Stimulated activated CD4-positive, alpha-beta T cell treated with anti-CD3 and anti-CD28 coated beads, TNF-alpha, amount 100 ng/mL, for 1 hour (primary cell): ENCODE measurements at places on chromosomes 5 and 9.

DNA sequence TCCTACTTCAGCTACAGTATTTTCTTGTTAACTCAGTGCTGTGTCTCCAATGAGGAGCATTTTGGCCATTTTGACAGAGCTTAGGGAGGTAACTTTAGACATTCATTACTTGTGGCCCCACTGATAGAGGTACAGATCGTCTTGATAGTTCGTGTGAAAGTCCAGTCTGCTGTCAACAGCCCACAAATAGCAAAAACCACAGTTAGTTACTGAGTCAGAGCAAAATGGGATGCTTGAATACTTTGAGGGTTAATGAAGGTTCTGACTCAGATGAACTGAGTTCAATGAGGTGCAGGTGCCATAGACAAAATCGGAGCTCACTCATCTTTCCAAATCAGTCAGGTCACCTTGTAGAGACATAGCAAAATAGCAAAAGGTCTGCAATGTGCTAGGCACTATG lies 163.1 kb upstream of the TLE4 start:
- no peak for DNase-seq

GRCh38 chr9:128969491-128969890 lies 22.0 kb downstream of the NUP188 start:
- DNase-seq, result no peak

GRCh38 chr9:93306081-93306480 lies 122.1 kb downstream of the WNK2 start:
- DNase-seq, result no peak

GRCh38 chr5:90530736-90531487 lies 1.5 kb upstream of the LYSMD3 start:
- no peak for DNase-seq

DNA sequence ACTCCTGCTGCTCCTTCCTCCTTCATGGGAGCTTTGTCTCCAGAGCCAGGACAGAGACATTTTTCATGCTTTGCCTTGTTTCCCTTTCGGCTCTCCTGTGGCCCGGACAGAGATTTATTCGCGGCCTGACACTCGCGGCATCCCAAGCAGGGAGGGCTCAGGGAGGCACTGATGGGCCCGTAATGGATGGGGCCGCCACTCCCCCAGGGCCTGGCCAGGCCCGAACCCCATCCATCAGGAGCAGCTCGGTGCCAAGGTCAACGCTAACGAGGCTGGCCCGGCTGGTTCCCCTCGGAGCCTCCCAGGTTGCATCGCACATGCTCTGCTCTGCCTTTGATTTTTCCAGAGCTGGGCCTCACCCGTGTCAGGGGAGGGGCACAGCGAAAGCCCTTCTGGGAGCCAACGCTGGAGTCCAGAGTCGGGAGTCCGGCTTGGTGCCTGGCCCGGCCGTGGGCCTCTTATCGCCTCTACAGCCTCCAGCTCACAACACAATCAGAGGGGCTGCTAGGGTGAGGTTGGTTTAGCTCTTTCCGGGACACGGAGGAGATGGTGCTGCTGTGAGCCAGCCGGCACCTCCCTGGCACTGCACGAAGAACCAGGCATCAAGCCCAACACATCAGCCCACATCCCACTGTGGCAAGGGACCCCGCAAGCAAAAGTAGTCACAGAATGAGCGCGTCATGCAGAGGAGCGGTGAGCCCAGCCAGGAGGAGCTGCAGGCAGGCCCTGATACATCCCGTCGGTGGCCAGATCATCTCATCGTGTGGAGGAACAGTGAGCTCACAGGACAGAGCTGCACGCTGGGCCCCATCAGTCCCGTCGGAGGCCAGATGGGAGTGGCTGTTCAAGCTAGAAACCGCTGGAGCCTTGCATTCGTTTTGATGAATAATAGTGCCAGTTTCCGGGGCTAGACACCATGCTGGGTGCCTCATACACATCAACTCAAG lies 72.2 kb upstream of the BARHL1 start:
- no peak for DNase-seq

- DNase-seq, result no peak
Measured at GRCh38 chr5:35856765-35857351, at the start of gene IL7R. Gene IL7R, plus strand, starts transcription at chr5:35856891. Its CDS starts 87 bp downstream, at chr5:35856978.

DNA sequence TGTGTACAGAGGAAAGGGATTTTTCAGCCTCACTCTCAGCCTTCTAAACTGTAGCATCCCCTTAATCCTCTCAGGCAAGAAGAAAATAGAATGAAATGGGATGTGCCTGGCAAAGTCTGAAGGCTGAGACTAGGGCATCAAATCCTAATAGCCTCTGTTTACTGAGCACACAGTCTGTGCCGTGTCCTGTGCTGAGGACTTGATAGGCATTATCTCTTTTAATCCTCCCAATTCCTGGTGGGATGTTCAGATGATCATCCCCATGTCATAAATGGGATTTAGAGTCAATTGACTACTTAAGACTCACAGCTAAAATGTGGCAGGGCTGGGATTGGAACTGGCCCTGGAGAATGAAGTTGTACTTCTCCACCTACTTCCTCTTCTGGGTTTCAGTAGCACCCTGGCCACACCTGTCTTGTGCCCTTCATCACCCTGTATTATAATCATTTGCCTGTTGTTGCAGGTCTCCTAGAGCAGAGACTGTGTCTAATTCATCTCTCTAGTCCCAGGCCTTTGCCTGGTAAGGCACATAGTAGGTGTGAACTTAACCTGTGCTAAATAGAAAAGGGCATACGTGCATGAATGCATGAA lies 81.0 kb downstream of the WWC1 start:
- no peak for DNase-seq

GRCh38 chr9:79667120-79667519 lies 95.4 kb downstream of the TLE4 start:
- no peak for DNase-seq

- DNase-seq, result no peak
Measured at GRCh38 chr9:74078647-74079046, 418.5 kb upstream of the RORB start.

DNA sequence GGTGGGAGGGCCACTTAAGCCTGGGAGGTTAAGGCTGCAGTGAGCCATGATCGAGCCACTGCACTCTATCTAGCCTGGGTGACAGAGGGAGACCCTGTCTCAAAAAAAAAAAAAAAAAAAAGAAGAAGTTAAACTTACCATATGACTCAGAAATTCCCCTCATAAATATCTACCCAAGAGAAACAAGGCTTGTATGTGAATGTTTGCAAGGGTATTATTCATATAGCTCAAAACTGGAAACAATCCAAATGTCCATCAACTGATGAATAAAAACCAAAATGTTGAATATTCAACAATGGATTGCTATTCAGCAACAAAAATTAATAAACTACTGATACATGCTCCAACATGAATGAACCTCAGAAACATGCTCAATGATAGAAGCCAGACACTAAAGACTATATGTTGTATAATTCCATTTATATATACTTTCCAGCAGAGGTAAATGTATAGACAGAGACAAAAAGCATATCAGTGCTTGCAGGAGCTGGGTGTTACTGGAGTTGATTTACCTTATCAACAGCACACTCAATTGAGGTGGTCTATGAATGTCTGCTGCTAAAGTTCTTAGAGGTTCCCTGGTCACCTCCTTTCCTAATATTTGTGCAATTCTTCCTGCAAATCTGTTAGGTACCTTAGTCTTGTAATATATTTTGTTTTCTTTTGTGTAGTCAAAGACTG lies 5.3 kb upstream of the SREK1 start:
- no peak for DNase-seq

DNA sequence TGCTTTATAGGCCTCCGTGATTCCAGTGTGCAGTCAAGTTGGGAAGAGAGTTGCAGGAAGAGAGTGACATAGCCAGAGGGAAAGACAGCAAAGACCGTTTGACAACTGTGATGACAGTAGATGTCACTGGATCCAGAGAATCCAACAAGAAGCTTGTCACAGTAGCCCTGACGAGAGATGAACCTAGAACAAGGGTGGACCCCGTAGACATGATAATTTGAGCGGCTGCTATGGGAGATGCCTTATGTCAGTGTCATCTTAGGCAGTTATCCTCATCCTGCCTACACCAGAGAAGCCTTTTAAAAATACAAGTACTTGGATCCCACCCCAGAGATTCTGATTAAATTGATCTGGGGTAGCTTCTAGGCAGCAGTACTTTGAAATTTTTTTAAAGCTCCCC lies 125.4 kb downstream of the AOPEP start:
- DNase-seq, result no peak

- DNase-seq, result no peak
Measured at GRCh38 chr5:135591277-135591676, 12.5 kb upstream of the CXCL14 start.

DNA sequence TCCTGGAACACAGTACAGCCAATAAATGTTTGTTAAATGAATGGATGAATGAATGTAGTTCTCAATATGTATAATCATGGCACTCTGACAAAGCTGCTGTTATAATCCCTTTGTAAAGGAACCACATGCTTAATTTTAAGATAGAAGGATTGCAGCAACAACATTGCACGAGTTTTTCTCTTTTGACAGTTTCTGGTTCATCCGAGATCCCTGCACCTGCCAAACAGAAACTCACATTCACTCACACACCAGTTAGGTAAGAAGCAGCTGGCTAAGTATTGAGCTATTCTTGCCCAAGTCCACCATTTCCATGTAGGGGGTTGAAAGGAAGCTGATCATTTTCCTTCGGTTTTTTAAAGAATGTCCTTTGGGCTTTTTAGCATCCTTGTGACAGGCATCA lies 133.7 kb upstream of the MAP1B start:
- DNase-seq, result no peak

DNA sequence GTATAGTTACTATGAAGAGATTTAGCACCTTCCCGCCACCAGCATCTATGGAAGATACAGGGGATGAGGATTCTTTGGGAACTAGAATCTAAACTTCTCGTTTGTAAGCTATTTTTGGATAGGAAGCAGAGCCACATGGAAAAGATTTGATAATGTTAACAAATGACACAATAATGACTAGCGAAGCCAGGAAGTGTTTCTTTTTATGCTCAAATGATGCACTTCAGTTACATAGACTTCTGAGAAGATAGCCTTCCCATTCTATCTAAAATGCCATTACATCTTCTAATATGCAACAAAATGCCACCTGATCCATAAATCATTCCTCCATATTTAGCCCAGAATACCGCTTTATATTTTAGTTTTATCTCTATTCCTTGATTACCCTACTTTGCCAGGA lies 17.0 kb upstream of the TNC start:
- DNase-seq, result no peak

GRCh38 chr9:122058709-122059108 lies 34.4 kb downstream of the TTLL11 start:
- DNase-seq, result no peak

DNA sequence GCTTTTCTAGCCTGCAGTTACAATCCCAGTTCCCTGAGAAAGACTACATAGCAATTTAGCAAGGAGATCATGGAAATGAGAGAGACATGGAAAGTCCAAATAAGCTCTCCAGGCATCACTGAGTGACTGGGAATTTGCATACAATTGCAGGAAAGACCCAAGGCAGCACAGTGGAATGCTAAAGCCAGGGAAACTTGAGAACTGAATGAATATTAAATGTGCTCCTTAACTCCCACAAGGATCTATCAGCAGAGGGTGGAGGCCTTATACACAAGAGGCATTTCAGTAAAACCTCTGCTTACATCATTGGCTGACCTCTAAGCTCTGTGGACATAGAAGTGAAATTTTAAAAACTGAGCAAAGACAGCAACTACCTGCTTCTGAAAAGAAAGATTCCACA lies 355.6 kb upstream of the DAB2 start:
- no peak for DNase-seq

DNA sequence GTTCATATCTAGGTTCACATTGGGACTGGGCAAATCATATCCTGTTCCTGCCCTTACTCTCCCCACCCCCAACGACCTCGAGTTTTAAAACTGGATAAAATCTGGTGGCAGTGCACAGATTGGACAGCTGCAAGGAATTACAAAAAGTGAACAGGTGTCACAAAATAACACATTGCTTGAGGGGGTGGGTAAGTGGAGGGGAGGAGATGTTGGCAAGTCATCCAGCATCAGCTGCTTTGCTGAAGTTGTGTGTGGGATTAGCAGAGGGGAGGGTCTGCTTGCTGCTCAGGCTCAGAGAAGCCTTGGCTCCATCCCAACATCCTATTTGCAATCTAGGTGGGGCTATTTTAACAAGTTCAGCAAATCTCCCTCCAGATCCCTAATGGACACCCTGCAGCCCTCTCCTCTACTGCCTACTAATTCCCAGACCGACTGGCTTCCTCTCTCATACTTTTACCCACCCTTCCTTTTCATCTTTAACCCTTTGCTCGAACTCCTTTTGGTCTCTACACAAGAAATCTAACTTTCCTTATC lies 39.8 kb upstream of the SLC24A2 start:
- no peak for DNase-seq

GRCh38 chr5:14449052-14449661 lies 132.4 kb upstream of the OTULINL start:
- DNase-seq, result no peak

GRCh38 chr9:17484906-17485305 lies 94.0 kb upstream of the SH3GL2 start:
- no peak for DNase-seq

GRCh38 chr5:173498286-173498685 lies 118.2 kb downstream of the BOD1 start:
- DNase-seq, result no peak

GRCh38 chr5:172878933-172879752 lies 45.1 kb downstream of the ERGIC1 start:
- no peak for DNase-seq

DNA sequence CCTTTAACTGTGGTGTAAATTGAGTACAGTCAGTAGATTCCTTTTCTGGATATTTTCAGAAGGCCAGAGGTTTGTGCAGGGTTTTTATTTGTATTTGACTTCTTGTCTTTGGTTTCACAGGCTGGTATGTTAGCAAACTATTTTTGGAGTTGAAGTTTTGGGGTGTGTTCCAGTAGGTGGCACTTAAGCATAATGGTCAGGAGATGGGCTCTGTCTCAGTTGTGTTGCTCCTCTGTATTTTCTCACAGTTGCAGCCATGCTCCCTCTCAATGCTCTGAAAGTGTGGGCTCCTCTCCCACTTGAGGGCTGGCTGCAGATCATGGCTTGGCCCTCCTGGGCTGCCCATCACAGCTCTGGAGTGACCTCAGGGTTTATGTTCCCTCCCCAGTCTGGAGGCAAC lies 267.0 kb upstream of the PCSK5 start:
- no peak for DNase-seq

DNA sequence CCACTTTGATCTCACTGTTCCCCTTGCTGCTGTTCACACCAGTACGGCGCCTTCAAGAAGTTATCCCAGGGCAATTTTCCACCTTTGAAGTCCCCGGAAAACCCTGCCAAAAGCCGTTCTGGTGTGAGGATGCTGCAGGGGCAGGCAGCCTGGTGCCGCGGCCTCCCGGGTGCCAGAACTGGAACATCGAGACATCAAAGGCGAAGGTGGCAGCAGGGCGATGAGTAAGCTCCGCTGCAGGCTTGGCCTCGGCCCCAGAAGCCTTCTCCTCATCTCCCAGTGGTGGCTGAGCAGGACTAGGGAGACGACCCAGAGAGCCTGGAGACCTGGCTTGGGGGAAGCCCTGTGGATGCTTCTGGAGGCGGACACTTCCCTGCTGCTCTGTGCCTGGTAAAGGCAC lies 115.3 kb upstream of the MSX2 start:
- no peak for DNase-seq

DNA sequence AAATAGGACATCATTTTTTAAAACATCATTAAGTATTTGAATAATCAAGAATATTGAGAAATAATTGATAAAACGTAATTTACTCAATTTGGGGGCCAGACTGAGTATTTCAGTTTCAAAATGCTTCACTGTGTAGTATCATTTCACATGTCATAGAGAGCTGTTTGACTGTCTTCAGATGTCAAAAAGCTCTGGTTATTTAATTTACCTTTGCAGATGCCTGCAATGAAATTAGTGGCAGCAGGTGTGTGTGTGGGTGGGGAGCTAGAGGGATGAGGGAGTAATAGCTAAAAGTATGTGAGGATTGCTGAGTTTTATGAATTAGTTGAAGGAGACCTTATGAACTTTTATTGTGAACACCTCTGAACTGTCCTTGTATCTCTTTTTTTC lies 567.2 kb upstream of the MEF2C start:
- no peak for DNase-seq

GRCh38 chr5:6950860-6951259 lies 237.6 kb downstream of the TENT4A start:
- no peak for DNase-seq
